OCI-M1 (cell line): ENCODE measurements at places on chromosomes 1 and 21.

- DNase-seq, result no peak
Measured at GRCh38 chr21:45971616-45972352, 9.8 kb upstream of the COL6A1 start.

GRCh38 chr1:201295346-201295745 lies 12.0 kb downstream of the PKP1 start:
- no peak for DNase-seq

DNA sequence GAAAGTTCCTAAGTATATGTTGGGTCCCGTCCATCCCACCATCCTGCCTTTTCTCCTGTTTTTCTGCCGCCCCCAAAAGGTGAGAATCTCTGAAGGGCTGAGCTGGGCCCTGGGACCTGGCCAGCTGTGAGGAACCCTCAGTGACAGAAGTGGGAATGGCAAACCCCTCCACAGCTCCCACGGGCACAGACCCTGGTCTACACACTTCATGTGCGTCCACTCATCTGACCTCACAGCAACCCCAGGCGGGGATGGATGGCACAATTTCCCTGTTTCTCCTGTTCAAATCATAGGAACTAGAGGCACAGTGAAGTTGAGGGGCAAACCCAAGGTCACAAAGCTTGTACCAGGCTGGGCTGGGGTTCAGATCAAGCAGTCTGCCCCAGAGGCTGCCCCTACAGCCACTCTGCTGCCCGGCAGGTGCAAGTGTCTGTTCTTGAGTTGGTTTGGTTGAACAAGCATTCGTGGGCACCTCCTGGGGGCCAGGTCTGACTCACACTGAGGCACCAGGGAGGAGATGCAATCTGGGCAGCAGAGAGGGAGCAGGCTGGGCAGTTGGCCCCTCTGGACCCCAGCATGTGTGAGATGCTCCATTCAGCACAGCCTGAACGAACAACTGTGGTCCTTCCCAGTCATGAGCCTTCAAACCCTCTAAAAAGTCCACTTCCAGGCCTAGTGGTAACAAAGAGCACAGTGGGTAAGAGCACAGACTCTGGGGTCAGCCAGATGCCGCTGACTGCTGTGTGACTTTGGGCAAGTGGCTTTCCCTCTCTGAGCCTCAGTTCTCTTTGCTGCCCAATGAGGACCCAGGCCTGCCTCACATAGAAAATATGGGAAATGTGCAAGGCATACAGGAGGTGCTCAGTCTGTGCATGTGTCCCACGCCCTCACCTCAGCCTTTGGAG lies 4.0 kb downstream of the EDN2 start:
- DNase-seq, result no peak

GRCh38 chr21:41219498-41220207 lies 51.7 kb downstream of the BACE2 start:
- DNase-seq, result no peak

DNA sequence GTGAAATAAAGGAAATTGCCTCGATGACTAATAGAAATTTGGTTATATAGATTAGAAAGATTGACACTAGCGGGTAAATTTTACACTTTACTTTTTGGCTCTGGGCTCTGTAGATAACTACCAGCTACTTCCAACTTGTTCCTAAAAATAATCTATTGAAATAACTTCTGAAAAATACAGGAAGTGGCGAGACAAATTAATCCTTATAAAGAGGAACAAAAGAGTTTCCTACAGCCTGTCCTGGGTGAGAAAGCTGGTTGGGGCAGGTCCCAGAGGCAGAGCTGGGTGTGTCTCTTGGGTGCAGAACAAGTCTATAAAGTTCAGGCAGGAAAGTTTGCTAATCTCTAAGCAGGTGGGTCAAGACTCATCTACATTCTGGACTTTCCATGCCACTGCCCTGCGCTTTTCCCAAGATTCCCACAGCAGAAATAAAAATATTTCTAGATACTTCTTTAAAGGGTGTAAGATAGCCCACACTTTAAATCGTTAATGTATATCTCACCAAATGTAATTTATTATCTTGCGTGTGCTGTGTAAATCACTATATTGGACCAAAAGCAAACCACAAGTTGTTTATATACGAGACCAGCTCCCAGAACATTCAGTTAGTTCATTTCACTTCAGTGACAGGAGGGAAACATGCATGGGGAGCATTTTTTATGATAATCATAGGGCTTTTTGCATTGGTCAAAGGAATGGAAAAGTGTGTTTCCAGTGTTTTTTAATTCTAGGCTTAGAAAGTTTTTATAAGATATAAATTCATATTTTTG lies 70.1 kb upstream of the NRIP1 start:
- DNase-seq, result peak; percentile 80
